NCI-H2171 (cell line): ENCODE measurements at places on chromosomes 6 and 20.

DNA sequence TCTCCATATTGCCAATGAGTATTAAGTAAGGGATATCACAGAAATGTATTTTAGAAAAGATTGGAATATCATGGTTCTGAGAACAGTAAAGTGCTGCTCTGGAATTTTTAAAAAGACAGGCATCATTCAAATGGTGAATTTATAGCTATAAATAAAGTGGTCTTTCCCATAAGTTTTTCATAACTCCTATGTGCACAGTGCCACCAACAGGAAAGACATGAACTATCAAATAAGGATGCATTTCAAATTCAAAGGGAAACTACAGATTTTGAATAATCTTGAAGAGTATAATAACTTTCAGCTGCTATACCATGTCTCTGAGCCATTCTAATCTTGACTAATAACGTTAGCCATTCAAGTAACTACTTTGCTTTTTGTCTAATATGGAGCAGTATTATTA lies 456.8 kb upstream of the GJE1 start:
- DNase-seq = no peak

GRCh38 chr20:46353500-46354206 lies 45.4 kb upstream of the CDH22 start:
- no peak for DNase-seq

GRCh38 chr20:43358811-43359210 lies 98.9 kb upstream of the SRSF6 start:
- DNase-seq = no peak

DNA sequence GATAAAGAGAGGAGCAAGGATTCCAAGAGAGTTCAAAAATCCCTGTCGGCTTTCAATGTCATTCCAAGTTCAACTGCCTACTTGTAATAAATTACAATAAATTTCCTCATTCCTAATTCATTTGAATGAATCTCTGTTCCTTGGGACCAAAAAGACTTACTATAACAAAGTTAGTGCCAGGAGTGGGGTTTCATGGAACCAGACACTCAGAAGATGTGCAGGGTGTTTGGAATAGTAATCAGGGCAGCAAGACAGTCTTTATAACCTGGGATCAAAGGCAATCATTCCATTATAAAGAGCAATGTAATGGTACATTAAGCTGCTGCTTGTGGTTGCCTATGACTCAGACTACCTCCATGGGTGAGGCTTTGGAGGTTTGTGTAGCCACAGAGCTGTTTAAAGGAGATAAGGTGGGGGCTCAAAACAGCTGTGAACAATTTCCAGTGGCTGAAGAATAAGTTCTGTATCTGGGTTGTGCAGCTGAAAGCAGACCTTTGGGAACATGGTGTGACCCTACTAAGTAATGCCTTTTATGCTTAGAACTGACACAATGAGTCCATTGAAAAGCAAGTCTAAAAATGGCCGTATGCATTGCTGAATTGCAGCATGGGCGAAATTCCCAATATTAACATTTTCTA lies 159.9 kb downstream of the LINC00237 start:
- DNase-seq = no peak

- DNase-seq = no peak
Observed at GRCh38 chr6:128648022-128648598, 127.7 kb upstream of the PTPRK start.

GRCh38 chr6:140915551-140915950 lies 1217.2 kb upstream of the GJE1 start:
- no peak for DNase-seq

GRCh38 chr6:118895261-118895560 lies 1.3 kb downstream of the ASF1A start:
- no peak for DNase-seq

GRCh38 chr6:139970591-139970991 lies 596.1 kb upstream of the CITED2 start:
- no peak for DNase-seq

DNA sequence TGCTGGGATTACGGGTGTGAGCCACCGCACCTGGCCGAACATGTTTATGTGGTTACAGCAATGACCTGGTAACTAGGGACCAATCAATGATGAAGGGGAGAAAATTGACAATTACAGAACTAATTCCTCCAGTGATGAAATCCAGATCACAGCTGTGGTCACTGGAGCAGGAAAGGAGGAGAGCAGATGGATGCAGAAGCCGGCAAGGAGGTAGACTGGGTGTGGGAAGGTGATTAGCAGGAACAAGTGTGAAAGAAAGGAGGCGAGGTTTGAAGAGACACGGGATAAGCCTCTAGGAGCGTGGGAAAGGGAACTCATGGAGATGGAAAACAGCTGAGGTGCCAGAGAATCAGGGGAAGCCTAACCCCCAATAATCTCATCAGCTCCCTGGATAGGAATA lies 17.2 kb upstream of the SPAG4 start:
- no peak for DNase-seq

DNA sequence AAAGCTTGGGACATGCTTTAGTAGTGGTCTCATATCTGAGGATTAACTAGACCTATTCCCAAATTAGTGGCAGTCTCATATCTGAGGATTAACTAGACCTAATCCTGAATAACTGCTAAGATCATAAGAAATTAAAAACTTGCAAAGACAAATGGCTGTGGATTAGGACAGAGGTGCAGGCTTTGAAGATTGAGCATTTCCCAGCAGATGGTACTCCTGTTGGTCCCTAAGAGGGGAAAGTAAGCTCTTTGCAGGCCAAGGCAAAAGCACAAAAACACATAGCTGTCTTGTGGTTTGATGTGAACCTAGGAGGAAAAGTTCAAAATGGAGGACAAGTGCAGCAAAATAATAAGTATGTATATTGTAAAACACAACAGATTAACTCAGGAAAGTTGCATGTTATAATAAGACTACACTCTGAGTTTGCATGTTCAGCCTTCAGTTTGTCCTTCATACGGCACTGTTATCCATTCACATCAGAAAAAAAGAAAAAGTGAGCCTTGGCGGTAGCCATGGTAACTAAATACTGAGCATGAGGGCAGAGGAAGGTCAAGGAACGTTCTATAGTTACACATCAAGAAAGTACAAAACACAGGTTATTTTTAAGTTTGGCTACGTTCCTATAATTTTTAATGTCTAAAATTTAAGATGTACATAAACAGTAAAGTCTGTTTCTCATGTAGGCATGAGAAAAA lies 62.8 kb downstream of the FILIP1 start:
- DNase-seq = no peak
